ENCODE measurements at places on chromosomes 2 and 18. TPM values are rescaled to one million over a fixed set of nuclear protein-coding genes. Genes with fewer than 3 reads are reported as not detected.

DNA sequence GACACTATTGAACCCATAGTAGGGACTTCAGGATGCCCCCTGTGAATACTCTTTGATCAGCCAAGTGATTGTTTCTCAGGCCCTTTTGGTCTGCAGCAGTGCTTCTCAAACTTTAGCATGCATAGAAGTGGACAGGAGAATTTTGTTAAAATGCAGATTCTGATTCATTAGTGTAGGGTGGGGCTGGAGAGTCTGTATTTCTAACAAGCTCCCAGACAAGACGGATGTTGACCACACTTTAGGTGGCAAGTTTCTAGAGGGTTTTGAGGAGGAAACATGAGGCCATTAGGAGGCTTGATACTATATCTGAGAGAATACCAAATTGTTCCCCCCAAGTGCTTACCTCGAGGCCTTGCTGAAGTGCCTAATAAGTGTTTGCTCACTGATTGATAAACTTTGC is 317.9 kb downstream of the CLIP4 start:
- DNase-seq: no peak

- DNase-seq: no peak
Measured at GRCh38 chr2:21326152-21326551, 202.4 kb downstream of the TDRD15 start.

DNA sequence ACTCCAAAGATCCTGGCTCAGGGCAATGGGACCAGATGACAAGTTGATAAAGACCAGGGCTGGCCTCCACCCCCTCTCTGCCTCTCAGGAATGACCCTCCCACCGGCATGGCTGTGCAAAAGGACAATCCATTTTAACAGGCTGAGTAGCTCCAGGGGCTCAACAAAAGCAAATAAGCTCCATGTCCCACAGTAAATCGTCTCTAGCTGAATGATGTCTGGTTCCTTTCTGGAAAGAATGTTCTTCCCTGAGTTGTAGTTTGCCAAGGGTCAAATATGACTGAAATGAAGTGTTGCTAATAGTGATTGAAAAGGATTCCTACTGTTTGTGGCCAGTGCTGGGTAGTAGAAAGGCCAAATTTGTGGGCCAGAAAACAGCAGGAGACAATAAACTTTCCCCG is 434.4 kb upstream of the ETAA1 start:
- DNase-seq: no peak

DNA sequence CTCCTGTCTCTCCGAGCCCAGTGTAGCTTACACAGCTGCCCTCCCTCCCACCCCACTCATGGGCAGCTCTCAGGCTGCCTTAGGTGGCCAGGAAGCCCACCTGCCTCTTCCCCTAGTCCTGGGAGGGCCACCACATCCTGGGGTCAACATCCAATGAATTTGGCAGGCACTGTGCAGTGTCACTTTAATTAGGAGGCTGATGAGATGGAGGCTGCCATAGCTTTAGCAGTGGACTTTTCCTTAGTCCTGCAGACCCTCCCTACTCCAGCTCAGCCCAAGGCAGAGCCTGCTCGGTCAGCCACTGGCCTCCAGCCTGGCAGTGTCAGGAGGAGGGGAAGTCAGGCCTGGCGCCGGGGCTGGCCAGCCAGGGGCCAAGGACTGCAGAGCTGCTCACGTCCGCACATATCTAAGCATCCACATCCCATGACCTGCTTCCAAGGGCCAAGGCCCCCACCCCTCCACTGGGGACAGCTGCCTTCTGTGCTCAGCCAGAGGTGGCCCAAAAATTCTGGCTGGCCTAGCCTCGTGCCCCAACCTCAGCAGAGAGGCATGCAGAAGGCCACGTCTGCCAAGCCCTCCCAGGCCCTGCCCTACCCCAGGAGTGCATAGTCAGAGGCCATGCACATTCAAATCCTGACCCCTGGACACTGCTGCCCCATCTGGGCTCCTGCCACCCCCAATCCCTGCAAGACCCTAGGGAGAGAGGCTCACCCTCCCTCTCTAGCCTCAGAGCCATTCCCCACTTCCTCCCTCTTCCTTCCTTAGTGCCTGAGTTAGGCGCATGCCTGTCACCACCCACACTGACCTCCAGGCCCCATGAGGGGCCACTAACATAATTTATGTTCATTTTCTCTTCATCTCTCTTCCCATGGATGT is 33.1 kb downstream of the ADRA2B start:
- DNase-seq: no peak

- DNase-seq: no peak
Measured at GRCh38 chr2:167420211-167420610, 531.9 kb downstream of the XIRP2 start.

DNA sequence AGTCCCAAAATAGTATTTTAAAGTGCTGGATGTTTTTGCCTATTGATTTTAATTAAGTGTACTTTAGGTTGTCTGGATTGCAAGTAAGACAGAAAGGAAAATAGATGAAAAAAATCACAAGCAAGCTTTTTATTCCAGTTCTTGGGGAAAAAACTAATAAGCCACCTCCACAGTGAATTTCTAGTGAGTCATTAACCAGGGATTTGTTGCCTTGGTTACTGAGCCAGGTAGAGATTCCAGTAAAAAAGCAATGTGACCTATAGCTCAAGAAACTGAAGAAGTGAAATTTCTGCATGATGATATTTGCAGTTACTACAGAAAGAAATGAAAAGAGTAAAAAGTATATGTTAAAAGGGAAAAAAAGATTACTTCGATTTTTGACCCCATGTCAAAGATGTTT is 160.6 kb downstream of the METTL4 start:
- no peak for DNase-seq

The MGAT4A gene
- 105 TPM for total RNA-seq

DNA sequence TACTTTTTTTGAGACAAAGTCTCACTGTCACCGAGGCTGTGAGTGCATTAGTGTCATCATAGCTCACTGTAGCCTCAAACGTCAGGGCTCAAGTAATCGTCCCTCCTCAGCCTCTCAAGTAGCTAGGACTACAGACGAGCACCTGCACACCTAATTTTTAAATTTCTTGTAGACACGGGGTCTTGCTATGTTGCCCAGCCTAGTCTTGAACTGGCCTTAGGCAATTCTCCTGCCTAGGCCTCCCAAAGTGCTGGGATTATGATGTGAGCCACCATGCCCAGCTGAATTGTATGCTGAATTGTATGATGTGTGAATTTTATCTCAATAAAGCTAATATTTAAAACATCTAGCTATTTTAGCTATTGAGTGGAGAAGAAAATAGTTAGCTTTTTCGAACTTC is 18.9 kb downstream of the CAB39 start:
- DNase-seq: no peak

GRCh38 chr2:62593825-62594224 is 87.8 kb upstream of the TMEM17 start:
- DNase-seq: no peak

The ALPG gene
- total RNA-seq: not detected

DNA sequence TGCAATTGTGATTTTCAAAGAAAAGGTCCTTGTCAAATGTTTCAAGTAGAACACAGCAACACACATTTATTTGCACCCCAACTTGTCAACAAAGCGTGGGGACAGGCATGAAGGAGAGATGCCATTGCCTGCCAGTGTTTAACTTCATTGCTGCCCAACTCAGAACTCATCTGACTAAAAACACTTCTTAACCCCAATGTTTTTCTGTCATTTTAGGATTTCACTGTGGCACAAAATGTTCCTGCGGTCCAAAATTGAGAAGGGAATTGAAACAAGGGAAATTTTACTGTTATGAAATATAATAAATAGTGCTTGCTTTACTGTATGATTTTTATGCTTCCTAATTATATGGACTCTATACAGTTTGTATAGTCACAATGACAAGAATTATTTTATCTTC is 45.7 kb downstream of the PMAIP1 start:
- DNase-seq: no peak

DNA sequence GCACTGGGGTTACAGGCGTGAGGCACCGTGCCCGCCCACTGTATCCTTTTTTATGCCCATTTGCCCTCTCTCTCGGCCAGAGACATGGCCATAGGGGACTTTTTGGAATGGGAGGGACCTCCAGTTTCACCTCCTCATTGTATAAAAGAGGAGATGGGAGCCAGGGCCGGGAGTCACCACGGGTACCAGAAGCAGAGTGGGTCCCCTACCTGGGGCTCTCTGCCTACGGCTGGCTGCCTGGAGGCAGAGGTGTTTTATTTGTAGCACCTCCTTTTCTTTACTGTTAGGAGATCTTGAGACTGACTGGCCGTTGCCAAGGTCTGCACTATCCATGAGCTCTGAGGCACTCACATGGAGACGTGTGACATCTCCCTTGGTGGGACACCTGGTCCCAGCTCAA is 162.8 kb downstream of the LDLRAD4 start:
- no peak for DNase-seq

DNA sequence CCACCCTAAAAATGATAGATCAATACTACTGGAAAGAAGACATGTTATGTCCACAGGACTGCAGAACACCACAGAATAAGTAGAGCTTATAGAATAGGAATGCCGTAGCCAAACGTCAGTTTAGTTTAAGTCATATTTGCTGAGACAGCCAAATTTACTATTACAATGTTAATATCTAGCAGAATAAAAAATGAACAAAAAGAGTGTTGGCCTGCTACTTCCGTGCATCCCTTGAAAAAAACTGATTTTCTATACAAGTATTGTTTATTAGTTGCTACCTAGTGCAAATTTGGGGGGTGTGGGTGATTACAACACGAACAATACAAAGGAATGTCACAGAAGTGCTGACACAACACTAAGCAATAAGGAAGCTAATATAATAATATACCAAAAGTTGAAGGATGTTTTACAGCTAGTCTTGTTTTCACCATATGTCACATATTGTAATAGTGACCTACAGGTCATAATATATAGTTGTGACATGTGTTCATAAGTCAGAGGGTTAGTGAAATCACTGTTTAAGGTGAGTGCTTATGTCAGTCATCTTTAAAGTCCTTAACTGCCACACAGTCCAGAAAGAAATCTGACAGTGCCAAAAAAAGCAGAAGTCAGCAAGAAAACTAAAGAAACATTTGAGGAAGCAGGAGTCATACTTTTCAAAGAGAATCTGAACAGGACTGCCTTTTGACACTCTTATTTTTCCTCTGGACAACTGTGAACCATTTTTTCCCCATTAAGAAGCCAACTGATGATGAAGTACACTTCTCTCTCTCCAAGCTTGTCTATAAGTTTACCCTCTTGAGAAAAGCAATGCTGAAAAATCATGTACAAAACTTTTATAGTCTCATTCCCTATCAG is 376.4 kb downstream of the ZEB2 start:
- DNase-seq: no peak

- DNase-seq: no peak
Measured at GRCh38 chr2:238946318-238947242, 98.7 kb downstream of the TWIST2 start.

The CIDEA gene
- total RNA-seq: not detected

GRCh38 chr2:20191714-20192569 is 33.0 kb downstream of the SDC1 start:
- DNase-seq: no peak

- no peak for DNase-seq
Measured at GRCh38 chr2:121451398-121451797, 79.3 kb upstream of the RNU4ATAC start.

The CHRND gene
- total RNA-seq: not detected

DNA sequence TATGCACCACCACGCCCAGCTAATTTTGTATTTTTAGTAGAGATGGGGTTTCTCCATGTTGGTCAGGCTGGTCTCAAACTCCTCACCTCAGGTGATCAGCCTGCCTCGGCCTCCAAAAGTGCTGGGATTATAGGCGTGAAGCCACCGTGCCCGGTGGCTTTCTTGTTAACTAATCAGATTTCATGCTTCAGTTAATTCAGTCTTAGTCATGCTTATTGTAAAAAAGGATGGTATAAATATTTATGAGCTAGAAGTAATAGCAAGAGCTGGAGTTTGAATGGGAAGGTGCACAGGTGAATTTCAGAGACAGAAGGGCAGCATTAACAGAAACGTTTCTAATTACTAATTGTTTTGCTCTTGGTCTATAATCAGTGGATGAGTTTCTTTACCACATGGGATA is 10.3 kb downstream of the GEMIN6 start:
- no peak for DNase-seq

- no peak for DNase-seq
Measured at GRCh38 chr18:13589943-13590342, 136.4 kb downstream of the FAM210A start.

- DNase-seq: no peak
Measured at GRCh38 chr2:201313362-201313761, 43.8 kb downstream of the FLACC1 start.

DNA sequence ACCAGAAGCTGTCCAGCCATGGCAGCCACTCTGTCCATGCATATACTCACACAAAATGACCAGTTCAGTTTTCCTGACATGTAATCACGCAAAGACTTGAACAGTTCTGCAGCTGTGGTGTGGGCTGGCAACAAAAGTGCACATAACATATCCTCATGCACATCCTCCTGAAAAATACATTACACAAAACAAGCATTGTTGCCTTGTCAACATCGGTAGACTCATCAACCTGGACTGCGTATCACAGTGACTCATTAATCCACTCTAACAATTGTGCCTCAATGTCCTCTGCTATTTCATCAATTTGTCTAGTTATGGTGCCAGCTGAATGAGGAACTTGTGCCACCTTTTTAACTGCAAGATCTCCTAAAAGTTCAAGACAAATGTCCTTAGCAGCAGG is 19.5 kb downstream of the RBKS start:
- no peak for DNase-seq

The WDR43 gene
- 70.1 TPM for total RNA-seq

The SKA1 gene
- 2.2 TPM for total RNA-seq
